ENCODE measurements at places on chromosomes 5 and 9.

DNA sequence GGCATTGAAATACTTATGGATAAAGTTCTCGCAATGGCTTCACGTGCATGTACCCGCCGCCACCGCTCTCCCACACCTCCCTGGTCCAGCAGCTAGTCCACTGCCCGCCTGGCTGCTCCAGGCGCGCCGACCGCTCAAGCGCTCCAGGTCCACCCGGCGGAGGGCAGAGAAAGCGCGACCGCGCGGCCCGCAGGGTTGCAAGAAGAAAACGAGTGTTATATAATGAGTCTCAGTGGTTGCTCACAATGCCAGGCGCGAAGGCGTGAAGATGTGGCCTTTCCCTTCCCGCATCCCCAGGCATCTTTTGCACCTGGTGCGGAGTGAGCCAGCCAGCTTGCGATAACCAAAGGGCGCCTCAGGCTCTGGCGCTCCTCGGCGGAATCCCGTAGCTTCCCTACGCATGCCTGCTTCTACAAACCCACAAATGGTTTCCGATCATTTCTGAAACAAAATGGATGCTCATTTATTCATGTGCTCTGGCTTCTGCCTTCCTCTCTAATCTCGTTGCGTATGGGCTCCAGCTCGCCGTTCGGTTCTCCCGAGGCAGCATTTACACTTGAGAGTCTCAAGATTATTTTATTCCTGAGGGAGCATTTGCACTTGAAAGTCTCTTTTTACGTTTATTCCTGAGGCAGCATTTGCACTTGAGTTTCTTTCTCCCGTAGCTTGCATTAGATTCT, 25.7 kb downstream of the CDKN2A start:
- DNase-seq = no peak

DNA sequence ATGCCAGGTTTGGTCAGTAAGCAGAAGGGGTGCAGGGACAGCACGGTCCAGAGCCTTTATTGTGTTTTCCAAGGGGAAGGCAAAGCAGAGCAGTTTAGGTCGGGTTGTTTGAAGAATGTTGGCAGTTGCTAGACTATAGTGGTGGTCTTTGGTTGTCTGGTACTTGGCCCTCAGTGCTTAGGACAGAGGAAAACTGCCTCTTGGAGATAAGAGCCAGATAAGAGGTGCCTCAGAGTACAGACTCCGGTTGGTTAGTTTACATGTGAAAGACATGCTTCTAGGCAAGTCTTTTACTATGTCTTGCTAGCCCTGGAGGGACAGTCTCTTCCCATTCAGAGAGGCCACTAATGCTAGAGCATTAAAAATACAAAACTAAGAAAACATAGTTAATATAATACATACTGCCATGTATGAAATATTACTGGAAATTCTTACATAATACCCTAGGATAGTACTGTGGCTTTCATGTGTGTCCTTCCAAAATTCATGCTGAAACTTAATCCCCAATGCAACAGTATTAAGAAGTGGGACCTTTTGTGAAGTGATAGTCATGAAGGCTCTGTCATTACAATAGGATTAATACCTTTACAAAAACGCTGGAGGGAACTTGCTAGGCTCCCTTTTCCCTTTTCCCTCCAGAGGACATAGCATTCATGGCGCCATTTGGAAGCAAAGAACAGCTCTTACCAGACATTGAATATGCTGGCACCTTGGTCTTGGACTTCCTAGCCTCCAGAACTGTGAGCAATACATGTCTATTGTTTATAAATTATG, 280.4 kb downstream of the TMEM167A start:
- no peak for DNase-seq

GRCh38 chr5:164012371-164012770, 507.0 kb downstream of the MAT2B start:
- no peak for DNase-seq

DNA sequence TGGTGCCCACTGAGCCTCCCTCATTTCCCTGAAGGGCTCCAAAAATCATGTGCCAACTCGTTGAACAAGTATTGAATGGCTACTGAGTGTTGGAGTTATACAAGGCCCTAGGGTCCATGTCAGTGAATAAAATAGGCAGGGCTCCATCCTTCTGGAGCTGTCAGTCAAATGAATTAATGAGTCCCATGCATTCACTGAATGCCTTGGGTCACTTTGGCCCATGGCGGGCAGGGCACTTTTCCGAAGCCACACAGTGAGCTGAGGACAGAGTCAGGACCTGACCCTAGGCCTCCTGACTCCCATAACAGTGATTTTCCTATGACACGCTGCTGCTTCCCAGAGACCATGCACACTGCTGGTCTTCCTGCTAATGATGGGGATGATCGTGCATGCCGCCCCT, 27.3 kb upstream of the SLC36A1 start:
- DNase-seq = no peak

DNA sequence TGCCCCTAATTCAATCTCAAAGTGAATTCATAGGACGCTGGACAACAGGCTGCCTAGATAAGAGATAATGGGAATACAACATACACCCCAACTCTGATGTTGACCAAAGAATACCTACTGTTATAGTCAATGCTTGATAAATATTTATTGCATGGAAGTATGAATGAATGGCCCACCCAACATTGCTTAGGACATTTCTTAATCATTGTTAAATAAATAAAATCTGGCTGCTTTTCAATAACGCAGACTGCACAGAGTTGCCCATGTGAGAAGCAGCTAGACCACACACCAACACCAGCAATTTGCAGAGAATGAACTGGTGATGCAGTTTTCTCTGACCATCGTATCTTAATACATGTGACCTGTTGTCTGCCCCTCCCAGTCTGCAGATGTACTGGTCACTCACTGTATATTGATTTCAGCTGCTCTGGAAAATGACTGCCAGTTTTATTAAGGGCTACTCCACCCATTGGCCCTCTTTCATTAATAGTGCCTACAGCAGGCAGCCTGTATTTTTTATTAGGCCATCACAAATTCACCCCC, 236.2 kb upstream of the WWC1 start:
- no peak for DNase-seq
